Panc1 (cell line): ENCODE measurements at places on chromosomes 11 and 22. TPM values are rescaled to one million over a fixed set of nuclear protein-coding genes. Genes with fewer than 3 reads are reported as not detected.

DNA sequence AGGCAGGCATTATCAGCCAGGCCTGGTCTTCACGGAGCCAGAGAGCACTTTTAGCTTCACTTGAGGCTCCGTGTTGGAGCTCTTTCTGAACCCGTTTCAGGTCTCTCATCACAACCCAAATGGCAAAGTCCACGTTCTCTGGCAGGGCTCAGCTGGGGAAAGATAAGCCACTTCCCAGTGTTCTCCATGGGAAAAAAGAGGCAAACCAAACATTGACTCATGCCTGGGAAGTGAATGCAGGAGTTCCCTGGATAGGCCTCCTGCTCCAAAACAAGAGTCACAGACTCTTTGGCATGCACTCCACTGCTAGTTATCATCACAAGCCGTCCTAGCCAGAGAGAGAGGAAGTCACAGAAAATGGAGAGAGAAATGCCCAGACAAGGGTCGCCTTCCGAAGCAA, 11.6 kb downstream of the OPCML start:
- DNase-seq: no peak
- H3K27ac ChIP-seq: no peak overlapping the region
- H3K27me3 ChIP-seq: no peaks in the 10 kb centered on the region; the same call in 1 of the 2 replicates
- H3K4me3 ChIP-seq: no peak overlapping the region
- no peaks in the 10 kb centered on the region for H3K36me3 ChIP-seq

- no peaks in the 10 kb centered on the region for H3K4me1 ChIP-seq
- DNase-seq: no peak
Measured at GRCh38 chr11:112880495-112880894, 80.7 kb upstream of the NCAM1 start.

DNA sequence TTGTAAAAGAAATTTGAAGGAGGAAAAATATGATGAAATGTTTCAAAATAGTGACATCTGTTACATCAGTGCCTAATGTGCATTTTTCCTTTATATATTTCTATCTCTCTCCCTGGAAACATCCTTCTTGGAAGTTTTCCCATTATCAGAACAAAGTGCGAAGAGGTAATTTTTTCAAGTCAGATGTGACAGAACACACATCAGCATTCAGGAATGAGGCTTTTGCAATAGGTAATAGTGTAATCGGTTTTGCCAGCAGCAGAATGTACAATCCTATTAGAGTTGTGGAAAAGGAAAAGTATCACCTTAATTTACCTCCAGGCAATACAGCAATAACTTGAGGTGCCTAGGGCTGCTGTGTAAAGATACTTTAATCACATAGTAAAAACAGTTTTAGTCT, 275.8 kb downstream of the FAT3 start:
- DNase-seq: no peak
- no peak overlapping the region for H3K27ac ChIP-seq
- no peaks in the 10 kb centered on the region for H3K36me3 ChIP-seq
- H3K4me1 ChIP-seq: no peaks in the 10 kb centered on the region
- no peak overlapping the region for H3K4me3 ChIP-seq
- no peaks in the 10 kb centered on the region for H3K27me3 ChIP-seq

DNA sequence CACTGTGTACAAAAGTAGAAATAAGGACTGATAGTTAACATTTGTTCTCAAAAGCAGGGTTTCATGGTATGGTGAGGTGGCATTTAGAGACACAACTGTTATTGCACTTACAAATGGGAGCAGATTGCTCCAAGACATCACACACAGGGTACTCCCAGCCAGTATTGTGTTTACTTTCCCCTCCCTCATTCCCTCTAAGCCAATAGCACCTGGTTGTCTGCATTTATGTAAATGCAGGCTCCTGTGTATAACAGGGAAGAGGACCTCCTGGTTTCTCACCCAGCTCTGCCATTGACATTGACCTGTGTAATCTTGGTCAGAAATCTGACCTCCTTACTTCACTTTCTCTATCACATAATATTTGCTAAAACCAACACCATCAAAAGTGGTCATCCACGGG, 154.4 kb downstream of the NAV2 start:
- no peaks in the 10 kb centered on the region for H3K36me3 ChIP-seq
- DNase-seq: no peak
- no peak overlapping the region for H3K27ac ChIP-seq
- H3K4me3 ChIP-seq: no peak overlapping the region

GRCh38 chr11:21635394-21636145, 557.3 kb upstream of the ANO5 start:
- H3K36me3 ChIP-seq: no peaks in the 10 kb centered on the region
- no peaks in the 10 kb centered on the region for H3K4me1 ChIP-seq
- H3K27ac ChIP-seq: no peak overlapping the region
- no peak for DNase-seq
- no peak overlapping the region for H3K4me3 ChIP-seq

DNA sequence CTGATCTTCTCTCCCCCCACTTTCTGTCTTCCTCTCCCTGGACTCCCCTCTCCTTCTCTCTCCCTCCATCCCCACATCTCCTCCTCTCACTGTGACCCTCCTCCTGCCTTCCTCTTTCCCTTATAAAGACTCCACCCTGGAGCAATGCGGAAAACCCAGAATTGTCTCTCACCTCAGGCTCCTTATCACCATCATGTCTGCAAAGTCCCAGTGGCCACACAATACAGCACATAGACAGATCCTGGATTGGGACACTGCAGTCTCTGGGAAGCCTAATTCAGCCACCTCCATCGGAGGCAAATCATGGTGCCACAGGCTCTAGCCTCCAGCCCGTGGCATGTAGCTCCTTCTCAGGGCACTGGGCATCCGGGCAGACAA, 2.7 kb downstream of the RFPL2 start:
- H3K4me1 ChIP-seq: no peaks in the 10 kb centered on the region
- no peak overlapping the region for H3K4me3 ChIP-seq
- no peaks in the 10 kb centered on the region; the same call in 1 of the 2 replicates for H3K36me3 ChIP-seq

GRCh38 chr11:9095421-9095820, 4.0 kb upstream of the SCUBE2 start:
- no peak for DNase-seq
- H3K4me1 ChIP-seq: peaks cover 11% of the 10 kb centered on the region; the same call in 1 of the 2 replicates
- H3K36me3 ChIP-seq: no peaks in the 10 kb centered on the region
- H3K4me3 ChIP-seq: no peak overlapping the region
- H3K27me3 ChIP-seq: peaks cover 7% of the 10 kb centered on the region; the same call in 1 of the 2 replicates

- DNase-seq: no peak
- H3K4me3 ChIP-seq: no peak overlapping the region
- H3K36me3 ChIP-seq: no peaks in the 10 kb centered on the region
- H3K4me1 ChIP-seq: no peaks in the 10 kb centered on the region
Measured at GRCh38 chr11:65806979-65807378, 20.1 kb downstream of the OVOL1 start.

DNA sequence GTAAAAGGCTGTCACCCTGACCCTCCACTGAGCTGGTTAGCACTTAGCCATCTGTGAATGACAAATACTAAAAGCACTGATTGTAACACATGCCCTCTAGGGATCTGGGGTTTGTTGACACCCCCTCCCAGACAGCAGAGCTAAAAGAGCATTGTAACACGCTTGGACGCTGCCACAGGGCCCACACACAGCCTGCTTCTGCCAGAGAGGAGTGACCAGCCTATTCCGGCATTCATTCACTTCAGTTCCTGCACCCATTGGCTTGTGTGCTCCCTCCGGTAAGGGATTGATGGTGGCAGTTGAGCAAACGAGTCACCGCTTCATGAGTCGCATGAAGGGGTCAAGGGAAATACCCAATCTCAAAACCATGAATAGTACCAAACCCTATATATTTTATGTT, 15.8 kb downstream of the OR10D3 start:
- no peak for DNase-seq
- no peak overlapping the region for H3K4me3 ChIP-seq
- H3K27ac ChIP-seq: no peak overlapping the region
- no peaks in the 10 kb centered on the region for H3K4me1 ChIP-seq

GRCh38 chr11:134663506-134664313, 251.7 kb upstream of the B3GAT1 start:
- H3K4me1 ChIP-seq: no peaks in the 10 kb centered on the region
- no peak overlapping the region for H3K27ac ChIP-seq
- H3K4me3 ChIP-seq: no peak overlapping the region
- no peak for DNase-seq

- DNase-seq: no peak
- H3K4me3 ChIP-seq: no peak overlapping the region
- no peak overlapping the region for H3K27ac ChIP-seq
- H3K27me3 ChIP-seq: no peaks in the 10 kb centered on the region
- H3K4me1 ChIP-seq: no peaks in the 10 kb centered on the region
- 0 out of 2 replicates have a peak, but pooled peaks cover 2% of the 10 kb centered on the region for H3K36me3 ChIP-seq
Measured at GRCh38 chr22:40401532-40401931, 31.1 kb downstream of the SGSM3 start.

DNA sequence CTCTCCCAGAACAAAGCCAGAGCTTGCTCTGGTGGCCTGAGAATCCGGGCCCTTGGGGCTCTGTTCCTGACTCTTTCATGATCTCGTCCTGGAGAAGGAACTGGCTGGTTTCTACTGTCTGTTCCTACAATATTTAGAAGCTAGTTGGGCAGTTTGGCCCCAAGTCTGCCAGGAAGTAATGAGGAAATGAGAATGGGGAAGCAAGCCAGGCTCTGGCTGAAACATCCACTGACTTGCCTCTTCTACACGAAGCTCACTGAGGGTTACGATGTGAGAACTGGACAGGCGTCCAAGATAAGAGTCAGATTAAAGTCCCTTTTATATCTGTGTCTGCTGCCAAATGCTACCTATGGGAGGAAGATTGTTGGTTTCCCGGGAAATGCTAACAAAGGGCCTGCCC, 110.0 kb upstream of the KIRREL3 start:
- DNase-seq: no peak
- no peaks in the 10 kb centered on the region for H3K36me3 ChIP-seq
- H3K27ac ChIP-seq: no peak overlapping the region
- H3K4me3 ChIP-seq: no peak overlapping the region

- no peak overlapping the region for H3K4me3 ChIP-seq
- H3K4me1 ChIP-seq: peaks cover 7% of the 10 kb centered on the region; the same call in 1 of the 2 replicates
- no peak overlapping the region for H3K27ac ChIP-seq
Measured at GRCh38 chr11:45852018-45852711, 4.9 kb downstream of the CRY2 start.

GRCh38 chr11:125942771-125943428, 2.9 kb upstream of the VSIG10L2 start:
- H3K27ac ChIP-seq: no peak overlapping the region
- no peaks in the 10 kb centered on the region for H3K36me3 ChIP-seq
- DNase-seq: no peak
- H3K4me1 ChIP-seq: no peaks in the 10 kb centered on the region

DNA sequence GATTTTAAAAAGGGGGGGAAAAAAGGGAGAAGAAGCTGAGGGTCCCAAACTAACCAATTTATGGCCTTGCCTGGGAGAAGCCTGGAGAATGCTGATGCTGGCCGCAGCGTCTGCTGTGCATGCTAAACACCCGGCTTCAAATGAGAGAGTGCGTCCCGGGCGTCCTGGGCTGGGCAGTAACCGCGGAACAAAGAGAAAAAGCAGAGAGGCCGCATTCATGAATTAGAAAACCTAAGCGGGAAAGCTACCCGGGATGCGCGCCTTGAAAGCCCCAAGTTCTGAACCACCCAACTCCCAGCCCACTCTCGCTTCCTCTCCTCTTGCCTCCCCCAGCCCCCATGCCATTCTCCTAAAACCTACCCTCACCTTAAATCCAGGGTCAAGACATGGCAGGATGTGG, 6.5 kb downstream of the MN1 start:
- no peaks in the 10 kb centered on the region for H3K36me3 ChIP-seq
- no peaks in the 10 kb centered on the region for H3K4me1 ChIP-seq
- H3K27me3 ChIP-seq: no peaks in the 10 kb centered on the region
- no peak overlapping the region for H3K4me3 ChIP-seq
- DNase-seq: no peak

- H3K27ac ChIP-seq: no peak overlapping the region
- H3K36me3 ChIP-seq: no peaks in the 10 kb centered on the region
- no peak for DNase-seq
- no peaks in the 10 kb centered on the region for H3K27me3 ChIP-seq
- no peak overlapping the region for H3K4me3 ChIP-seq
- no peaks in the 10 kb centered on the region for H3K4me1 ChIP-seq
Measured at GRCh38 chr22:32634421-32634981, 159.9 kb downstream of the FBXO7 start.

DNA sequence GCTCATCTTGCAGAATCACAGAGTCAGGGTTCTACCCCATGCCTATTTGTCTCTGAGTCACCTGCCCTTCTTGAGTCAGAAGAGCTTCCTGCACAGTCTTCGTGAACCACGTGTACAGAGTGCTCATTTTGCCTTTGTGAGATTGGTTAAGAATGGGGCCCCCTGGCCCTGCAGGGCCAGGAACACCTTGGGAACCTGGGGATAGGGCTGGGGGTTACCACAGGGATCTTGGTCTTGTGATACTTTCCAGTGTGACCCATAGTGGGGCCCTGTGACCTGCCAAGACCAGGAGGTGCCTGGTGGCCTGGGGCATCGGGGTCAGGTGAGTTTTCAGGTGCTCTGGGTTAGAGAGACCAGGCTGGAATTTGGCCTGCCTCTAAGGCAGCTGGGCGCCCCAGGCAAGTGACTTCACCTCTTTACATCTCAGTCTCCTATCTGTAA, 9.4 kb downstream of the TMPRSS13 start:
- DNase-seq: no peak
- no peaks in the 10 kb centered on the region for H3K36me3 ChIP-seq
- H3K27ac ChIP-seq: no peak overlapping the region
- no peaks in the 10 kb centered on the region for H3K4me1 ChIP-seq
- peaks cover 4% of the 10 kb centered on the region; the same call in 1 of the 2 replicates for H3K27me3 ChIP-seq

DNA sequence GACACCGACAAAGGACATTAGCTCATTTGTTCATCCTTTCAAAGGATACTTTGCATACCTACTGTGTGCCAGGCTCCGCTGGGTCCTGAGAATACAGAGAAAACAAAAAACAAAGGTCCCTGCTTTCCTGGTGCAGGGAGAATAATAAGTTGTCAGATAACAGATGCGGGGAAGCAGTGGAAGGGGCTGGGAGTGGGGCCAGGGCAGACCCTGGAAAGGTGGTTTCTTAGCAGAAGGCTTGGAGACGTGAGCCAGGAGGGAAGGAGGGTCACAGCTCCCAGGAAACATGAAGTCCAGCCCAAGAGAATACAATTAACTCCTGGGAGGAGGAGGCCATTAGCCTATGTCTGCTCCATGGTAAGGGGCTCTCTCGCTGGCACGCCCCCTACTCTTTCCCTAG, 9.8 kb upstream of the ANO1 start:
- H3K27me3 ChIP-seq: peaks cover 7% of the 10 kb centered on the region; the same call in 1 of the 2 replicates
- H3K4me3 ChIP-seq: no peak overlapping the region
- no peak for DNase-seq
- H3K27ac ChIP-seq: no peak overlapping the region
- H3K4me1 ChIP-seq: no peaks in the 10 kb centered on the region
- H3K36me3 ChIP-seq: no peaks in the 10 kb centered on the region

DNA sequence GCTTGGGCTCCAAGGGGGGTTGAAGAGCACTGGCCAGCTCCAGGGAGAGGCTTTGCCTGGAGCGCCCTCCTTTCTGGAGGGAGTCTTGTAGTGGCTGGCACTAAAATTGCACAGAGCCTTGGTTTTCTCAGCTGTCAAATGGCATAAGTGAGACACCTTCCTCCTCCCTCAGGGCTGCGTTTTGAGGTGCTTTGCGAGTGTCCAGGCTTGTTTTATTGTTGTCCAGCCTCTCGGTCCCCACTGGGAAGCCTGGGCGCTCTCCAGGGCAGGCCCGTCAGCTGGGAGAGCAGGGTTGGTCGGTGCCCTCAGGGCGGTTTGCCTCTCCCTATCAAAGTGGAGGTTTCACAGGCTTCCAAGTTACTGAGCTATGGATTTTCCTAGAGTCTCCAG, 149.3 kb upstream of the B3GAT1 start:
- no peak overlapping the region for H3K27ac ChIP-seq
- peaks cover 4% of the 10 kb centered on the region; the same call in 1 of the 2 replicates for H3K27me3 ChIP-seq
- no peaks in the 10 kb centered on the region for H3K36me3 ChIP-seq
- H3K4me1 ChIP-seq: no peaks in the 10 kb centered on the region
- no peak overlapping the region for H3K4me3 ChIP-seq

CHRM1 gene
- not detected for total RNA-seq

CTSW gene
- not detected for total RNA-seq

RANGAP1 gene
- 140 TPM for total RNA-seq

RNH1 gene
- total RNA-seq: 345 TPM

PIK3C2A gene
- total RNA-seq: 68.3 TPM

CACNA1I gene
- 0.23 TPM for total RNA-seq

OR8G1 gene
- not detected for total RNA-seq
